Fibroblast of skin of scalp (primary cell): ENCODE measurements at places on chromosomes 7 and 10.
A peak's percentile ranks its signal among the peaks of the same experiment; 100 is the strongest.

- DNase-seq, result no peak
These were observed 387.8 kb downstream of the BBS9 start for GRCh38 chr7:33517191-33517590.

- DNase-seq, result no peak
These were observed 630 bp upstream of the VSTM4 start for GRCh38 chr10:49115796-49116508.

DNA sequence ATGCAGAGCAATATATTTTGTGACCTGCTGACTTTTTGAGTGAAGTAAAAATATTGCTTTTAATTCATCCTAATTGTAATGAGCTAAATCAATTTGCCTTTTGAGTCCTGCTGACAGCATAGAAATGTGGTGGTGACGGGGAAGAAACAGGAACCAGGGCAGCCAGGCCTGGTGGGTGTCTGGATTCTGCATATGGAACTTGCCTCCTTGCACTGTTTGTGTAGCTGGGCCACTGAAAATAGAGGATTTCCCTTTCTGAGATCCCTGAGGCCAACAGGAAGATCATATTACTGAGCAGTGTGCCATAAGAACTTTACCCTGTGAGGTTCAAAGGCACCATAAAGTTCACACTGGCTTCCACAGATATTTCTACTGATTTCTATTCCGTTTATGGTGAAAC is 488.4 kb upstream of the AKR1E2 start:
- DNase-seq, result no peak

DNA sequence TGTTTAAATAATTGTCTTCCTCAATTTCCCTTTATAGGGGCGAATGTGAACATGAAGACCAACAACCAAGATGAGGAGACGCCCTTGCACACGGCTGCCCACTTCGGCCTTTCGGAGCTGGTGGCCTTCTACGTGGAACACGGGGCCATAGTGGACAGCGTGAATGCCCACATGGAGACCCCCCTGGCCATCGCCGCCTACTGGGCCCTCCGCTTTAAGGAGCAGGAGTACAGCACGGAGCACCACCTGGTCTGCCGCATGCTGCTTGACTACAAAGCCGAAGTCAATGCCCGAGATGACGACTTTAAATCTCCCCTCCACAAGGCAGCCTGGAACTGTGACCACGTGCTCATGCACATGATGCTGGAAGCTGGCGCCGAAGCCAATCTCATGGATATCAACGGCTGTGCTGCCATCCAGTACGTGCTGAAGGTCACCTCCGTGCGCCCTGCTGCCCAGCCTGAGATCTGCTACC is 42.1 kb downstream of the ASB4 start:
- no peak for DNase-seq

DNA sequence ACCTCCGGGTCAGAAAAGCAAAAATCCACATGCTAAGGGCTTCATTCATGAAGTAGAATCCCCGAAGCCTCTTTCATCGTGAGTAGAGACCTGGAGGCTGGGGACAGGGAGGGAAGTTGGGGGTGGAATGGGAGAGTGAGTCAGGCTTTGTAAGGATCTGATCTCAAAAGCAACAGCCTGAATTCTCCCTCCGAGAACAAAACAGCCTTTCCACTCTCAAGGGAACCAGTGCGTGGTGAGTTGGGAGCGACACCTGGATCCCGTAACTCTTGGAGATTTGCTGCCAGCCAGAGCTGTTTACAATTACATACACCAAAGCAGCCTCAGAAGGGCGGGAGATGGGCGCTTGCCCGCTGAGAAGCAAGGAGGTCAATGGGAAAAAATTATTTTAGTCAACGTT is 10.8 kb downstream of the AFAP1L2 start:
- no peak for DNase-seq

- peak; percentile 91 for DNase-seq
These were observed 50.6 kb upstream of the DUSP5 start for GRCh38 chr10:110446954-110447608.

GRCh38 chr7:3150027-3150426 is 106.4 kb upstream of the CARD11 start:
- no peak for DNase-seq
